NCI-H2227 treated with DMSO at 0.1 percent for 48 hours (cell line): ENCODE measurements at places on chromosomes 16 and 17.

DNA sequence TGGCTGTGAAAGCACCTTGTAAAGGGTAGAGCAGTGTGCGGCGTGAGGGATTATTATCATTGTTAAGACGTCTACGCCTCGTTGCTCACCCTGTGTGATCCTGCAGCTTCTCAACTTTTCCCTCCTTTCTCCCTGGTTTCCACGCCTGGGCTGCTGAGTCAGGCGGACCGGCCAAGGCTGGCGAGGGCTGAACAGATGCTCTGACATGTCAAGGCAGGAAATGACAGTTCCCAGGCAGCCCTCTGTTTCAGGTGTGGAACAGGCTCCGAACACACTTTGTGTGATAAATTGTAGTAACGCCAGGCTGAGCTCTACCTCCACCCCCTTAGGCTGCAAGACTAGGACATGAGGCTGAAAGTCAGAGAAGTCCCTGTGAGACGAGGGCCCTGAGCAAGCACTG lies 46.0 kb upstream of the TBX2 start:
- DNase-seq = no peak

GRCh38 chr17:51730303-51731050 lies 428.0 kb downstream of the CA10 start:
- no peak for DNase-seq

GRCh38 chr16:85220964-85221731 lies 108.9 kb upstream of the CIBAR2 start:
- no peak for DNase-seq

DNA sequence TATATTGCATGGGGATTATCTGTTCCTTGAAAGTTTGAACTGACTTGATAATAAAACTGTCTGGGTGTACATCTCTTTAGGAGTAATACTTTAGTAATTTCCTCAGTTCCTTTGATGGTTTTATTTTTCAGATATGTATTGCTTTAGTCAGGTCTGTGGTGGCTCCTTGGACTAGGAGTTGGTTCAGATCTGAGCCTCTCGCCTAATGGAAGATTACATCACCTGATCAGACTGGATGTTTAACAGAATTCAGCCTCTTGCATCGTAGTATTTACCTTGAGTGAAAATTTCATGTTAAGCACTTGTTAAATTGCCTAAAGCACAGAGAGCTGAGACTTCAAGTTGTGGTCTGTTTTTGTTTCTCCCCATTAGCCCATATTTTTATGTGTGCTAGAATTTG lies 267.3 kb downstream of the MAP2K4 start:
- DNase-seq = no peak

GRCh38 chr17:47201166-47201565 lies 8.0 kb upstream of the MYL4 start:
- DNase-seq = no peak

DNA sequence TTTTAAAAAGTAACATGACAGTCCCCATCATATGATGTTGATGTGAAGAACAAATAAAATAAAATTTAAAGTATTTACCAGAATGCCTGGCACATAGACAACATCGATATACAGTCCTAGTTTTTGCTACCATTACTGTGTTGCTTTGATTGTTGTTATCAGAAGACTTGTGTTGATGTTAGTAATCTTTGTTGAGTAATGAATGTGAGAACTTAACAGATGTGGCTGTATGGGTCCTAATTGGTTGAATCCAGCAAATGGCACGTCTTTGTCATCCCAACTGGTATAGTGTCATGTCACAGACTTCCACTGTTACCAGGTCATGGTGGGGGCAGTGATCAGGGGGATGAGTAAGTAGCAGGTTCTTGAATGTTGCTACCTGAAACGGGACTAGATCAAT lies 1151.4 kb upstream of the CDH8 start:
- no peak for DNase-seq

DNA sequence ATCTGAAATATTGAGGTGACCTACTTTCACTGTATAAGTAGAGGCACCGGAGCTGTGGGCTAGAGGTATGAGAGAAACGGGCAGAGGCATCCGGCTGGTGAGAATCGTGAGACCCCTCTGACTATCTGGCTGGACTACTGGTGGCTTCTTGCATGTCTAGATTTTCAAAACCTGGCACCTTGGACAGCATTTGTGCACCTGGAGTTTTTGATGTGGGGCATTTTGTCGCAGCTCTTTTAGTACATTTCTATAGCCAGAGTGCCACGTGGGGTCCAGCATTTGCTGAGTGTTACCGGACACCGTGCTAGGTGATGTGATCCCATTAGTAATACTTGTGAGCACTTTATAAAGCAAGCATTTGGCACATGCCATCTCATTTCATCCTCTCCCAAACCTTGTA lies 32.6 kb upstream of the SHISA9 start:
- DNase-seq = no peak
